ENCODE measurements at places on chromosomes 2 and 18.

DNA sequence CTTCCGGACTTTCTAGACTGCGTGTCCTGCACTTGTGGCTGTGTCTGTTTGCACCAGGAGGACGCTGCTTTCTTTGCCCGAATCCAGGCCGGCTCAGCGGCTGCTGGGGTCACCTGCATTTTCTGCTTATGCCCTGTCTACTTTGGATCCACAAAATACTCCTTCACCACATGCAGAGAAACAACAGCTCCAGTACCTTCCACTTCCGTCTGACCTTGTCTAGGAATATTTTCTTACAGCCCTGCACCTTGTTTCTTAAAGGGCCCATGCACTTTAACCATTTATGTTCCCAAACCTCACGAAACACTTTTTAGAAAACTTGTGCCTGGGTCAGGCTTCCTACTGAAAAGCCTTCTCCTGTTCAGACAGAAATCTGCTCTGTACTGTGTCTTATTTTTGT, 129.4 kb upstream of the NCK2 start:
- no peak for DNase-seq

DNA sequence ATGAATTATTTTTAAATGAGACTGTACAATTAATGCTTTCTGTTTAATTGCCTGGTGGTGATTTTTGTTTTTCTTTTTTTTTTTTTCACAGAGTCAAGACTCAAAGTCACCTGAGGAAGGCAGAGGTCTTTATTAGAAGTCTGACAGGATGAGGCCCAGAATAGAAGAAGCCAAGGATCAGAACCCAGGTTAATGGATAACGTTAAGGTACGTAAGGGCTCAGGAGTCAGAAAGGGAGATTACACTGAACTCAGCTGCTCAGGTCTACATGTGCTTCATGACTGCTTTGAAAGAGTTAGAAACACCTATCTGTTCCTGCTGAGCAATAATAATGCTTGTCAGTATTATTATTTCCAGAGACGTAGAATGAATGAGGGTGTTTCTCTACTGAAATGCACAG, 196.5 kb downstream of the LRATD1 start:
- no peak for DNase-seq

- DNase-seq = no peak
Observed at GRCh38 chr2:128633501-128633900, 314.8 kb upstream of the HS6ST1 start.

GRCh38 chr2:59857109-59857508, 696.3 kb downstream of the BCL11A start:
- no peak for DNase-seq

GRCh38 chr2:18745431-18746272, 156.3 kb upstream of the NT5C1B start:
- DNase-seq = no peak
